Amniotic stem cell (primary cell): ENCODE measurements at places on chromosomes 13 and 19.

- DNase-seq = no peak
Observed at GRCh38 chr13:45538382-45538781, 73.6 kb downstream of the COG3 start.

GRCh38 chr13:108306860-108307259 lies 37.3 kb downstream of the TNFSF13B start:
- no peak for DNase-seq

GRCh38 chr19:55447421-55448174 lies 4.5 kb upstream of the SHISA7 start:
- DNase-seq = no peak

DNA sequence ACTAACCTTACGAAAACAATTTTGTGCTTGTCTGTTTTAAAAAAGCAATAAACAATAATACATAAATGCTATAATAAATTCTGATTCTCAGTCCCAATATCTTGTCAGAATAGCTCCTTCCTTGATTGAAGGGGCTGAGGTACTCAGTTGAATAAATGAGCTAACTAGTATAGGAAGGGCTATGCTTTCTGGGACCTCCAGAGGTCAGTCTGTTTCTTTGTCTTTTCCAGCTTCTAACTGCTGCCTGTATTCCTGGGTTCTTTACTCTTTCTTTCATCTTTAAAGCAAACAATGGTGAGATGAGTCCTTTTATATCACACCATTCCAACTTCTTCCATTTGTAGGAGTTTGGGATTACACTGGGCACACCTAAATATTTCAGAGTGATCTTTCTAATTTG lies 1297.0 kb upstream of the ATXN8OS start:
- DNase-seq = no peak

GRCh38 chr19:18551631-18552030 lies 6.0 kb upstream of the KXD1 start:
- no peak for DNase-seq

- DNase-seq = no peak
Observed at GRCh38 chr13:32022311-32022710, 9.3 kb upstream of the FRY start.
